ENCODE measurements at places on chromosomes 11 and 22. TPM values are rescaled to one million over a fixed set of nuclear protein-coding genes. Genes with fewer than 3 reads are reported as not detected.

TECTA gene
- 0.04 TPM for total RNA-seq

OR8D1 gene
- total RNA-seq, result not detected

NECTIN1 gene
- 8.4 TPM for total RNA-seq

OR52I1 gene
- not detected for total RNA-seq

RAG1 gene
- not detected for total RNA-seq

CD3D gene
- not detected for total RNA-seq

DMC1 gene
- 5.4 TPM for total RNA-seq

ISX gene
- not detected for total RNA-seq
